Left renal cortex interstitium (tissue), 4 donors: ENCODE measurements at places on chromosomes 6 and 20.

GRCh38 chr20:38146156-38146555 lies 18.9 kb downstream of the TGM2 start:
- DNase-seq: no peak

GRCh38 chr6:15588971-15589634 lies 73.7 kb downstream of the DTNBP1 start:
- no peak for DNase-seq

DNA sequence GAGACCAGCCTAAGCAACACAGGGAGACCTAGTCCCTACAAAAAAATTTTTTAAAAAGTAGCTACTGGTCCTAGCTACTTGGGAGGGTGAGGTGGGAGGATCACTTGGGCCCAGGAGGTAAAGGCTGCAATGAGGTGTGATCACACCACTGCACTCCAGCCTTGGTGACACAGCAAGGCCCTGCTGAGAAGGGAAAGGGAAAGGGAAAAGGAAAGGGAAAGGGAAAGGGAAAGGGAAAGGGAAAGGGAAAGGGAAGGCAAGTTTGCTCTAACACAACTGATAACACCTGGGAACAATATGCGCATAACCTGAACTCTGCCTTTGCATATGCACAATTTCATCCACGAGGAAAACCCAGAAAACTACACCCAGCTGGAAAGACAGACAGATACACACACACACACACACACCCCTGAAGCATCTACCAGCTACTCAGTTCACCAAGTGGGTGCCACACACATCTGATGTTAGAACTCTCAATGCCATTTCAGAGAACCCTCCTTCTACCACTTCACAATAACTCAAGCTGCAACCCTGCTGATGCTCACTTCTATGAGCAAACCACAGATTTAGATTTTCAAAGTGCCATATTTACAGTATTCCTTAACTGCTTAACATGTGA lies 19.1 kb downstream of the B4GALT5 start:
- no peak for DNase-seq

DNA sequence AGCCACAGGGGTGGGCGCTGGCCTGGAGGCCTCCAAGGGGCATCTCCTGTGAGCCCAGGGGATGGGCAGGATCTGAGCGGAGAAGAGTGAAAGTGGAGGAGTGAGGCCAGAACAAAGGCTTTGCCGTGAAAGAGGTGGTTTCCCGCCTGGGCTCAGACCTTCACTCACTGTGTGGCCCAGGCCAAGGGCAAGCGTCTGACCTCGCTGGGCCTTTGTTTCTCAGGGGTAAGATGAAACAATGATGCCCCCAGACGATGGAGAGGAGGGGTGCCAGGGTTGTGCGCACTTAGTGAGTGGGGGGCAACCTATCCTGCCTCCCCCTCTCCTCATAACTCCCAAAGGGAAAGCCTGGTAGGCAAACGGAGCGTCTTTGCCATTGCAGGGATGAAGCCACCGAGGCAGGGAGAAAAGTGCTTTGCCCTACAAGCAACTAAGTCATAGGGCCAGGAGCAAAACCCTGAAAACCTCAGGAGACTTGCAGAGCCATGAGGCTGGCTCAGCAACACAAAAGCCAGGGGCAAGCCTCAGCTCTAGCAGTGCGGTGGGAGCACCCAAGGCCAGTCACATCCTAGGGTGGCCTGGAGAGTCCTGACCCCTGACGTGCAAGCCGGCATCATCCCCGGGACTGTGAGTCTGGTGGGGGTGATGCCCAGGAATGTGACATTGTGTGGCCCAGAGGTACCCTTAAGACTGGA lies 897 bp upstream of the STMN3 start:
- no peak for DNase-seq

- no peak for DNase-seq
These were observed 132.7 kb upstream of the LRFN2 start for GRCh38 chr6:40719671-40720374.

DNA sequence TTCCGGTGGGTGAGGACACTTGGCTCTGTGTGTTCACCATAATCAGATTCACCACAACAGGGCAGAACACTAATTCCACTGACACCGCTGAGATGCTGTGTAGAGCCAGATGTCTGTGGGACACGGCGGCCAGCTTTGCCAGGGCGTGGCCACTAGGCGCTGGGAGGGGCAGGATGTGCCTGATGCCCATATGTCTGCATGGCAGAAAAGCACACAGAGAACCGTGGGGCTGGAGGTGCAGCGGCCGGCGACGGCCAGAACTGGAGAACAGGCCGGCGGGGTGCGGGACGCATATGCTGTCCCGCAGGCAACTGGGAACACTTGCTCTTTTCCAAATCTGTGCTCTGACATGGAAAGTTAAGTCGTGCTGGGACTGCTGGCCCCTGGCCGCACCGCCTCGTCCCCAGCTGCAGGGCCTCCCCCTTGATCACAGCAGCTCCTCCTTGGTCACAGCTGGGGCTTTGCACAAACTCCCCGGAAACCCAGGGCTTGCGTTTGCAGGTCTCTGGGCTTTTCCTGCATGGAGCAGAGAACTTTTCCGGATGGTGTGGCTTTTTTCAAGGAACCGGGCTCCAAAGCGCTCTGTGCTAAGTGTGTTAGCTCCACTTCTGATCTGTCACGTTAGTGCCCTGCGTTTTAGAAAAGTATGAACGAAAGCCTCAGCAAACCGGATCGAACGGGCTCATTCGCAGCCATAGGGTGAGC lies 31.1 kb downstream of the NTSR1 start:
- DNase-seq: no peak

GRCh38 chr6:55388211-55388610 lies 60.9 kb downstream of the GFRAL start:
- no peak for DNase-seq

GRCh38 chr6:149854532-149854931 lies 9.6 kb downstream of the LRP11 start:
- no peak for DNase-seq

- DNase-seq: no peak
These were observed 36.2 kb upstream of the GCNT2 start for GRCh38 chr6:10484912-10485311.

GRCh38 chr6:64254558-64254957 lies 619.0 kb downstream of the PHF3 start:
- no peak for DNase-seq

GRCh38 chr6:30656513-30656912 lies 9.6 kb downstream of the C6orf136 start:
- no peak for DNase-seq

DNA sequence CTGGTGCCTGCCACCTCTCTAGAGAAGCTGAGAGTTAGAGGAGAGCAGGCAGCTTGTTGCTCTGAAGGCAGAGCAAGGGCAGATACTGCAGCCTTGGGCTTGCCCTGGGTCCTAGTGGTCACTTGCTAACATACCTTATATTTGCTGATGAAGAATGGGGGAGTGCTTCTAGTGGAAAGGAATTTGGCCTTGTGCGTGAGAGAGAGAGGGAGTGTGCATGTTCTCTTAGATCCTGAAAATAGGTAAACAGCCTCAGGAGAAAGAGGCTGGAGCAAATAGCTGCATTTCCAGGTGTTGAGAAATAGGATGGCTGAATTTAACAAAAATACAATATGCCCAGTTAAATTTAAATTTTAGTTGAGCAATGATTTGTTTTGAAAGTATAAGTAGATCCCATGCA lies 724.5 kb upstream of the FLRT3 start:
- DNase-seq: no peak

DNA sequence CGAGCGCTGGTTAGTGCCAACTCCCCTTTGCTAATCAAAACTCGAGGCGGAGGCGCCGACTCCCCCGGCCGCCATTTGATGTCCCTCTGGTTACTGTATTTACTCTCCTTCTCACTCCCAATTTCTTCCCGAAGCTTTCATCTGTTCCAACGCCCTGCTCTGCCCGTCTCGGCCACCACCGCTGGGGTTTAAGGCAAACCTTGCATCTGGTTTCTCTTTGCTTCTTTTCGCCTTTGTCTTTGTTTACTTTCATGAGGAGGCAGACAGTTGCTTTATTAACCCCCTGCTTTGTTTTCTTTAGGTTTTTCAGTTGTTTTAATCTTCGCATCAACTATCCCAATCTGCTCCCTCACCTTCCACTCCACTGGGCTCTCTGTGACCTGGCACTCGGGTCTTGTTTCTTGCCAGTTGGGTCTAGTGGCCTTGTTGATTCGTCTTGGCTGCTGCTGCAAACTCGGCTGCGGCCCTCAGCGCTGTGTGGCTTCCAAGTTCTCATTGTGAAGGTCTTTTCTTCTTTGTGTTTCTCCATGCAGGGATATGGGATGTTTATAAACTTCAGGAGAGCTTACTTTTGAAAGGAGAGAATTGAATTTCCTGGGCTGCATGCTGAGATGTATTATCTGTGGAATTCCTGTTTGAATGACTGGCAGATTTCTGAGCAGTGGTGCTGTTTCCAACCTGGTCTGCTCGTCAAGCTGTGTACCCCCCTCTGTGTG lies 155.1 kb downstream of the CDC5L start:
- DNase-seq: no peak

DNA sequence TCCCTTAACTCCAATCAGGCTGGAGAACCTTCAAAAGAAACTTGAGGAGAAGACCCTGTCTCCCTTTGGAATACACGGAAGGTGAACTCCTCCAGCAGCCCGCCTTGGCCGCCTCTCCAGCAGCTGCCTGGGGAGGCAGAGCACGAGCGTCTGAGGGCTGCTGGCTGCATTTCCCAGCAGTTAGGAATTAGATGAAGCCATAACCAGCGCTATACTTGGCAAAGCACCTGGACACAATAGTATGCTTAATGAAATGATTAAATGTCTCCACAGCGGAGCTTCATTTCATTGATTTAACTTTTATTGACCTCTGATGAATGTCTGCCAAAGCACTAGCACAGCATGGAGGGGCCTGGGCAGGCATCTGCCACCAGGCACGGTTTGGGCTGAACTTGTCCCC lies 73.5 kb downstream of the TMEM242 start:
- DNase-seq: no peak

GRCh38 chr6:34005901-34006531 lies 139.9 kb downstream of the GRM4 start:
- no peak for DNase-seq

- no peak for DNase-seq
These were observed 36.9 kb downstream of the TRPC4AP start for GRCh38 chr20:35055445-35056276.

GRCh38 chr20:2465100-2465499 lies 5.5 kb downstream of the SNRPB start:
- DNase-seq: no peak

DNA sequence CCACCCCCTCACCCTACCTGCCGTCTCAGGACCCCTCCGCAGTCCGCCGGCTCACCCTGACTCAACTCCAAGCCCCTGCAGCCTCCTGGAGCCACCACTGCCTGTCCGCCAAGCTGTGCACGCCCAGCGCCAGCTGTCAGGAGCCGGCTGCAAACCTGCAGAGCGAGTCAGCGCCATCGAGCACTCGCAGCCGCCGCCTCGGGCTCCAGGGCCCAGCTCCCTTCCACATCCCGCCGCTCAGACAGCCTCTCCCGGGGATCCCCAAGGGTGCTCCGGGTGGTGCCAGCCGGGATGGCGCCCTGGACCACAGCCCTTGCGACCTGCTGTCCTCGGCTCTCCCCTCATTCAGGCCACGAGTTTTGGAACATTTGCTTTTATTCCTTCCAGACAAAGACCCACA lies 4.3 kb downstream of the TNNC2 start:
- DNase-seq: no peak

DNA sequence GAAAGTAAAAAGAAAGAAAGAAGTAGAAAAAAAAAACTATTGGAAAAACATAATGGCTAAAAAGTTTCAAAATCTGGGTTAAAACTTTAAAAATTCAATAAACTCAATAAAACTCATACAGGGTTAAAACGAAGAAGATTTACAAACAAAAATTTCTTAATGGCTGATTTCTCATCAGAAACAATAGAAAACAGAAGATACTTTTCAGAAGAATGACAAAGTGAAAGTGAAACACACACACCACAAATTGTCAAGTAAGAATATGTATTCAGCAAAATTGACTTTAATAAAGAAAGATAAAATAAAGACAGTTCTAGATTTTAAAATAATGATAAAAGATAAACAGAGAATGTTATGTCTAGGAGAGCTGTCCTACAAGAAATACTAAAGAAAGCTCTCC lies 618.9 kb upstream of the GJE1 start:
- no peak for DNase-seq

DNA sequence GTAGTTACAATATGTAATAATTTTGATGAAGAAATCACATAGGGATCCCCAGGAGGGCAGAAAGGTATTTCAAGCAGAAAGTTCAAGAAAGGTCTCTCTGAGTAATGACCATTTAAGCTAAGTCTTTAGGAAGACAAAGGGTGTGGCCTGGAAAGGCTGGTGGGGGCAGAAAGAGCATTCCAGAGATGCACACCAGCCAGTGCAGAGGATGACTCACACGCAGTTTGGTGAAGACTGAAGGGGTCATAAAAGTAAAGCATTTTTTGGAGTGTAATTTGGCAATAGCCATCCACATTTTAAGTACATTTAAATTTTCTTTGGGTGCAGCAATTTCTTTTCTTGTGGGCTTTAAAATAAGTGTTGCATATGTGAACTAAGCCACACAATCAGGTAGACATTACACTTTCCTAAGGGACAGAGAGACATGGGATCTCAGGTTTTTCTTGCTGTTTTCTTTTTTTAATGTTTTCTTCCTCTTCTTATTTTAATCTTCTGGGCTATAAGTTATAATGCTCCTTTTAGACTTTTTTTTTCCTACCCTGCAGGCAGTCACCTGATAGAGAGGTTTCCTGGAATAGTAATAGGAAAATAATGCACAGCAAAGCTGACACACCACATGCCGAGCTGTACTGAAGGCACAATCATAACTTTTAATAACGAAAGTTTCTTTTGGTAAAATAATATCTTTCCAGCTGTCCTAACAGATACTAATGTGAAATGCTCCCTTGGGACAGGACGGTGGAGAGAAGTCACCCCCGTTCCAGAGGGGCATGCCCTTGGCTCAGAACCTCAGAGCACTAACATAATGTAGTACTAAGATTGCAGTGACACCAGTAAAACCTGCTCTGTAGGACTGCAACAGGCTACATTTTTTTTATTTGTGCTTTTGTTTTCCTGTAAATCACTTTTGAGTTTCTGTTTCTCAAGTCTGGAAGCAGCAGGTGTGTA lies 49.6 kb upstream of the PTPRK start:
- peak; percentile 0 for DNase-seq

GRCh38 chr20:52290569-52290968 lies 99.0 kb upstream of the ZFP64 start:
- no peak for DNase-seq

- no peak for DNase-seq
These were observed 41.9 kb downstream of the AGPAT4 start for GRCh38 chr6:161232010-161232409.

GRCh38 chr6:6801005-6801335 lies 212.4 kb downstream of the LY86 start:
- DNase-seq: no peak

DNA sequence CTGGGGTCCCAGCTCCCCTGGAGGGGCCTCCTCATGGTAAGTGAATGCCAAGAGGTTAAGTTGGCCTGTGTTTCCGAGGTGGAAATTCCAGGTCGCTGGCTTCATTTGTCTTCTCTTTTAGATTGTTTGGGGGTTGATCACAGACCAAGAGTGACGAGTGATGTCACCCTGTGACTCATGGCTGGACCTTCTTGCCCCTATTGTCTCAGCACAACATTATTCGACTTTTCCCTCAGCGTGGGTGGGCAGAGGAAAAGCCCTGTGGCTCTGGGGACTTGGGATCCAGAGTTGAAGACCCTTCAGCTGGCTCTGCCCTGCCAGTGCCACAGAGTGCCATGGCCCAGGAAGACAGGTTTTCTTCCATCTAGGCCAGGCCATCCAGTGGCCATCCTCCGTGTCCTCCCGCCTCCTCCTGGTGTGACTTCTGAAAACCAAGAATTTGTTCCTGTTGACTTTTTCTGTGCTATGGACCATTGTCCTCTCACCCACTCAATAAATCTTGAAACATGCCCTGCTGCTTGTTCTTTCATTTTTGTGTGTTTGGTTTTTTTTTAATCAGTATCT lies 15.4 kb upstream of the SNHG17 start:
- no peak for DNase-seq

- DNase-seq: no peak
These were observed 59.4 kb downstream of the PLCG1 start for GRCh38 chr20:41196653-41197225.
